IPS DF 6.9 (cell line): ENCODE measurements at places on chromosomes 7 and 10.
A peak's percentile ranks its signal among the peaks of the same experiment; 100 is the strongest.

DNA sequence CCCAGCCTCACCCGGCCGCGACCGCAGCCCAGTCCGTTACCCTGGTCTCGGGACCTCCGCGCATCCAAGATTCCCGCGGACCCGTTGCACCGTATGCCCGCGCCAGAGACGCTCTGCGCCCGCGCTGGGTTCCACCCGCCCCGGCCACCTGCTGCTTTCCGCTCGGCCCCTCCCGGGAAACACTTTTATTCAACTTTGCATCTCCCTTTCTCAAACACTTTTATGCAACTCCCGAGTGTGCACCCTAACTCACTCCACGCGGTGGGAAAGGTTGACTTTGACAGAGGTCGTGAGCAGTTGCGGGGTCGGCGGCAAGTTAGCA, at the start of gene ODAD2:
Gene ODAD2, minus strand, starts transcription at position 126 of the 322 bp plus-strand sequence. CDS start 3,937 bp downstream, outside the sequence.
- no peaks in the 10 kb centered on the region for H3K36me3 ChIP-seq
- no peaks in the 10 kb centered on the region for H3K27me3 ChIP-seq
- no peak within 1 kb of the TSS for H3K27ac ChIP-seq
- H3K4me3 ChIP-seq: peak within 1 kb of the TSS; percentile 93
- DNase-seq: no peak

DNA sequence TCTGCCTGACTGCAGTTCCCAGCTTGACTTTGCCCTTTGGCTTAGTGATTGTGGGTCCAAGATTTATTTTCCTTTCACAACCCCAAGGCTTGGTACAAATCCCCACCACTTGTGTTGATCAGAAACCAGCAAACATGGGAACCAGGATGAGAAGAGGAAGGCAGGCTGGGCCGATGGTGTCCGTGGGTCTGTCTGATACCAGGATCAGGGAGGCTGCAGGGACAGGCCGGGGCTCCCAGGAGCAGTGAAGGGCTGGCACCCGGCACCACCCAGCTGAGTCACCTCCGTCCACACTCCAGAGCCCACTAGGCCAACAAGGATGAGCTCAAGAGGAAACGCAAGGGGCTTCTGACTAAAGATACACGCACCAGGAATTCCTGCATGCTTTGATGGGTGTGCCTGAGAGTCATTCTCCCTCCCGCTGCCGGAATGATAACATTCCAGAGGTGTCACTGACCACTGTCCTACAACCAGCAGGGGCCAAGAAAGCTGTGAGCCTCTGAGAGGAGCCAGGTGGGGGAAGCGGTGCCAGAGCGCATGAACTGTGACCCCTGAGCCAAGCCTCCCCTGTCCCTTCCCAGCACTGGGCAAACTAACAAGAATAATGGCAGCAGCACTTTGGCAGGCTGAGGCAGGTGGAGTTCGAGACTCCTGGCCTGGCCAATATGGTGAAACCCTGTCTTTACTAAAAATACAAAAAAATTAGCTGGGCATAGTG, 29.2 kb upstream of the PROSER2 start:
- DNase-seq: no peak
- H3K27ac ChIP-seq: no peak overlapping the region
- H3K27me3 ChIP-seq: no peaks in the 10 kb centered on the region
- H3K36me3 ChIP-seq: no peaks in the 10 kb centered on the region
- H3K4me3 ChIP-seq: no peak overlapping the region

- peaks cover 5% of the 10 kb centered on the region for H3K4me1 ChIP-seq
- DNase-seq: no peak
- peaks cover 74% of the 10 kb centered on the region for H3K27me3 ChIP-seq
- H3K36me3 ChIP-seq: no peaks in the 10 kb centered on the region
Observed at GRCh38 chr10:8054494-8055407, at the start of gene GATA3. Gene GATA3 (plus strand): TSS chr10:8054688. CDS start chr10:8055656, 968 bp downstream.

DNA sequence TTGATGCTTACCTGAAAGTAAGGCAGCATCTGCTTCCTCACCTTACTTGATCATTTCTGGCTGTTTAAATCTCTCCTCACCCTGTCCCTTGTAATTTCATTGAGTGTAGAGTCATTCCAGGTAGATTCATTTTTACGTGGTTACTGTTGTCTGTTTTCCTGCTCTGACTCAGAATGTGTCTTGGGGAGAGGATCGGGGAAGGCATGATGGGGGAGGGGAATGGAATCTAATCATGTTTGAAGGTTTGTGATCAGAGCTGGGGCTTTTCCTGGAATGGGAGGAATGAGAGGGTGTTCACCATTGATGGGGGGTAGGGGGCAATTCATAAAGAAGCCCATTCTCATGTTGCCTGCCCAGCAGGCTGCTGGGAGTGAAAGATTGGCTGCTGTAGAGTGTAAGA, 18.7 kb downstream of the SEC24C start:
- H3K27ac ChIP-seq: no peak overlapping the region
- no peak for DNase-seq
- no peaks in the 10 kb centered on the region for H3K27me3 ChIP-seq
- no peaks in the 10 kb centered on the region for H3K4me1 ChIP-seq
- no peak overlapping the region for H3K4me3 ChIP-seq

GRCh38 chr10:78866731-78867554, 201.8 kb upstream of the ZMIZ1 start:
- H3K27ac ChIP-seq: no peak overlapping the region
- no peak for DNase-seq
- no peaks in the 10 kb centered on the region for H3K27me3 ChIP-seq
- no peaks in the 10 kb centered on the region for H3K36me3 ChIP-seq
- H3K4me1 ChIP-seq: no peaks in the 10 kb centered on the region
- H3K4me3 ChIP-seq: no peak overlapping the region

GRCh38 chr10:93554760-93555432, 11.6 kb upstream of the FFAR4 start:
- no peaks in the 10 kb centered on the region; the same call in 1 of the 2 replicates for H3K27me3 ChIP-seq
- peak; percentile 83 for DNase-seq
- H3K4me3 ChIP-seq: no peak overlapping the region
- H3K27ac ChIP-seq: no peak overlapping the region
